Gastroesophageal sphincter (tissue), 4 donors: ENCODE measurements at places on chromosomes 1 and 21. TPM values are rescaled to one million over a fixed set of nuclear protein-coding genes. Genes with fewer than 3 reads are reported as not detected.

GRCh38 chr1:160855181-160855981 is 7.3 kb downstream of the CD244 start:
- no peak for ATAC-seq

DNA sequence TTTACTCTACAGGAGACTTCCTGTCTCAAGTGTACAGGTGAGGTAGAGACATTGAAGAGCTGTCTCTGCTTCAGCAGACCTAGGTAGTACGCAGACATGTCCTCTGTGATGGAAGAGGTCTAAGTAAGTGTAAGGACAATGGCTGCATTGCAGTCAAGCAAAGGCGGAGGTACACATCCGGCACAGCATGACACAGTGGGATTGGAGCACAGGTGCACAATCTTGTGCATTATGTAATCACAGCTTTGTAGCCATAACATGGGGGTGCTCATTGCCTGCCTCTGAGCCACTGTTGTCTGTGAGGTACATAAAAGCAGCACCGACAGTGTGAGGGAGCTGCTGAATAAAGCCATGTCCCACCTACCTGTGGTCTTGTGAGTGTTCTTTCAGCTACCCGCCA is 66.4 kb upstream of the CCDC190 start:
- ATAC-seq: no peak

The DENND2C gene
- total RNA-seq: 2.9 TPM

DNA sequence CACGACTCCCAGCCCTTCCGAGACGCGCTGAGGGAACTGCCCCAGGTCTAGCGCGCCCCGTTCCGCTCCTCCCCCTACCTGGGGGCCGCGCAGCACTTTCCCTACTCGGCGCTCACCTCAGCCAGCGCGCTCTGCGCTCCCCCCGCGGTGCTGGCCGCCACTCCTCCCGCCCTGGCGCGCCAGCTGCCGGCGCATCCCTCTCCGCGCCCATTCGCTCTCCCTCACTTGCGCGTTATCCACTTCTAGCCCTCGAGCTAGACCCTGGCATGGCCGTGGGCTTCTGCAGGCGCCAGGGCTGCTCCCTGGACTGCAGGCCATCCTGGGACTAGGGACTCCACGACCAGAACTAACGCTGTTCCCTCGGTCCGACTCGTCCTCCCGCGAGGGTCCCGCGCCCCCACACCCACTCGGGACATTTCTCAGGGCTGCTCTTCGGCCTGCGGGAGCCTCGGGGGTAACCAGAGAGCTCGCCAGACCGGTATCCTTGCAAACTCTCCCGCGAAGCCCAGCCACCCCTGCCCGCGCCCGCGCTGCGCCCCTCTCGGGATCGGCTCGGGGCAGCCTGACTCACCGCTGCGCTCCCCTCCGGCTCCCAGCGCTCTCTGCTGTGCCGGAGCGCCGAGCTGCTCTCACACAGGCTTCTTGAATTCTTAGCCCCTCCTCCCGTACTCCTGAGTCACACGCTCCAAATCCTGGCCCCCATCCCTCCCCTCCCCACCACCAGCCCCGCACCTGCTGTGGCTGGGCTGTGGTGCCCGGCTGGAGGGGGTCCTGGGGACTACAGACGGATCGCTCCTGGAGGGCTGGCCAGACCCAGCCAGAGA is at the start of gene NGF:
Gene NGF (minus strand): TSS at position 617 of the 824 bp plus-strand sequence. CDS start 51,454 bp downstream, outside the sequence.
- peak; percentile 69 for ATAC-seq

DNA sequence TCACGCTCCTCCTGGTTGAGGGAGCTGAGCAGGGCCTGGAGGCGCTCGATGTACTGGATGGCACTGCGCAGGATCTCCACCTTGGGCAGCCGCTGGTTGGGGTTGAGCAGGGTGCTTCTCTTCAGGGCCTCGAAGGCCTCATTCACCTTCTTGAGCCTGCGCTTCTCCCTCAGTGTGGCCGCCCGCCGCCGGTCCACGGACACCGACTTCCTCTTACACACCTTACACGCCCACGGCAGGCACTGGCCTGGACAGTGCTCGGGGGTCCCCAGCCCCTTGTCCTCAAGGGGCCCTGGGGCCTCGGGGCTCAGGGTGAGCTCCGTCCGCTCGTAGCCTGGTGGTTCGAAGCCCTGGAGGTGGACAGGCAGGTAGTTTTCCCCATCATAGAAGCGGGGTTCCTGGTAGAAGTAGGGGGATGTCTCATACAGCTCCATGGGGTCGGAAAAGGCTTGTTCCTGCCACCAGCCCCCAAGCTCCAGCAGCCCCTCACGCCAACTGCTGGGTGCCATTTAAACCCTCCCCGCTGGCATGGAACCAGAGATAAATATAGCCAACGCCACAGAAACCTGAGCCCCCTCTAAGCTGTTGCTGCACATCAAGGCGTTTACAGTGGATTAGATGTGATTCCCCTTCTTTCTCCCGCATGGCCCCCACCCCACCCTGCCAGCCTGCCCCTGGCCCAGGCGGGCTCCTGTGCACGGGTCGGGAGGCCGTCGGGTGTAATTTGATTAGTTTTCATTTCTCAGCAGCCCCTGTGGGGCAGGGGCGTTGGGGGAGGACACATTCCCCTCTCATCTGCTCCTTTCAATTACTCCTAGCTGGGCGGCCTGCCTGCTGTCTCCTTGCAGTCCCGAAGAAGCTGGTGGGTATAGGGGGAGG is at the start of gene MYOG:
Gene MYOG (minus strand): TSS at position 485 of the 879 bp plus-strand sequence. CDS start 51 bp downstream, at position 434.
- ATAC-seq: no peak

DNA sequence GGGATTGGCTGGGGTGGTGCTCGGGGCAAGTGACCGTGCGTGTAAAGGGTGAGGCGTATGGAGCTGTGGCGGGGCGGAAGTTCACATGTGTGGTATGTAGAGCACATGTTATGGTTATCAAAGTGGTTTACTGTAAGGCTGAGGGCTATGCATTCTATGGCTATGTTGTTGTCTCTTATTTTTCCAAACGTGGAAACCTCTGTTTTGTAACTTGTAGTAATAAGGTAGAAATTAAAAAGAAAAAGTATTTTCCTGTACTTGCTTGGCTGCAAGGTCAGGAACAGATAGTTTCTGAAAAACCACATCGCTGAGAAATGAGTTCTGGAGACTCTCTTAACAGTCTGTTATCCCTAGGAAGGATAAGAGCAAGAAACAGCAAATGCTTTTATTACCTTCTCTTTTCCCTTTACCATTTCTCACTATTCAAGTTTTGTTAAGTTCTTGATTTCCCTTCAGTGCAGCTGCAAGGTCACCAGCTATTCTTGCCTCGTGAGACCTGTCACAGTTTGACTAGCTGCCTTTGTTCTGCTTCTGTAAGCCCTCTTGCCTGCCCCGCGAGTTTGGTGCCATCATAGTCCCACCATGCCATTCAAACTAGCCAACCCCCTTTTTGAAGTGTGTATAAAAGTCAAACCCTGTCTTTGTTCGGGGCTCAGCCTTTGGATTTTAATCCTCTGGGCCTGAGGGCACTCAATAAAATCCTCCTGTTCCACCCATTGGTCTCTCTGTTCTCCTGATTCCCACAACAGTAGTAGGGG is 9.5 kb downstream of the RNU1-2 start:
- peak; percentile 95 for ATAC-seq
